Stimulated activated CD4-positive, alpha-beta T cell treated with anti-CD3 and anti-CD28 coated beads, Interleukin-4, amount 100 ng/mL, for 4 hours (primary cell): ENCODE measurements at places on chromosomes 7 and 10.

DNA sequence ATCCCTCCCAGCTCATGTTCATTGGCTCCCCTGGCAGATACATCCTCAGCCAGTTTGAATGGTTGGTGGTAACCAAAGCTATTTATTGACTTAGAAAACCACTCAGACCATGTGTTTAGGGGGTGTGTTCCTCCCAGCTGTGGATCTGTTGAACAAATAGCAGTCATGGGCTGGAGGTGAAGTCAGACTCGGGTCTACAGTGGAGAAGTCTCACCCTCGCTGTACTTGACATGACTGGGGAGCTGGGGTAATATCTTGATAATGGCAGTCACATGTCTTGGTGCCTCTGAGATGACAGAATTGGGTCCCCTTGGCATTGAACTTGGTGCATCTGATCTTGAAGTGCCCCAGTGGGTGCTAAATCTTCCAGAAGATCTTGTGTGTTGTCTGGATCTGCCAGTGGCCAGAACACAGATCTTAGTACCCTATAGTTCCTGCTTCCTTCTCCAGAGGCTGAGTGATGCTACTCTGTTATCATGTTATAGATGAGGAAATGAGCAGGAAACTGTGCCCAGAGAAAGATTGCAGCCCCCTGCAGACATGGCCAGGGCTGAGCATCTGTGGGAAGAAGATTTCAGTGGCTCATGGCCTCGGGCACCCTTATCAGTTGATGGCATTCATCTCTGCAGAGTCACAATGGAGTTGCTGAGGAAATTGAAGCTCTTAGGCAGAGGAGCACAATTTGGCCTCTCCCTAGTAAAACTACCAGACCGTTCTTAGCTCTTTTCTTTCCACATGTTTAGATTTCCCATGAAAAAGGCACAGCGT, 50.4 kb downstream of the ADRA2A start:
- no peak for DNase-seq

DNA sequence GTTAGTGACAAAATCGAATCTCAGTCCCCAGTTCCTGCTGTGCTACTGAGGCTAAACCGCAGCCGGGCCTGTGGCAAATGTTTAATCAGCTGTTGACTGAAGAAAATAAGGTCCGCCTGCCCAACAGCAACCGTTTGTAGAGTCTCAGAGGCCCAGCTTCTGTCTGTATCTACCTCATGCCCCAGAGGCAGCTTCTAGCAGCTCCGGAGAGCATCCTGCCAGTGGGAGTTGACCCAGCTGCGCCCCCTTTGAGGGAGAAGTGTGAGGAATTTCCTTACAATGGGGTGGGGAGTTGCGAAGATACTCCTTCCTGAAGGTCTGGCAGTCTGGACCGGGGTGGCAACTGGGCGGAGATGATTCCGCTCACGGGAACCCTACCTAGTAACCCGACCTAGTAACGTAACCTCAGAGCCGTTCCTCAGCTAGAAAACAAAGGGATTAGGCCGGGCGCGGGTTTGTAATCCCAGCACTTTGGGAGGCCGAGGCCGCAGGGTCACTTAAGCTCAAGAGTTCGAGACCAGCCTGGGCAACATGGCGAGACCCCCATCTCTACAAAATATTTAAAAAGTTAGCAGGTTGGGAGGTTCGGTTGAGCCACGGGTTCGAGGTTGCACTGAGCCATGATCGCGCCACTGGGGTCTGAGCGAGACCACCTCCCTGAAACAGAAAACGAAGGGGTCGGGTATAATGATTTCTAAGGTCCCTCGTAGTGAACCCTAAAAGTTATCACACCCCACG, 846 bp upstream of the ZNF775 start:
- peak; percentile 34 for DNase-seq

DNA sequence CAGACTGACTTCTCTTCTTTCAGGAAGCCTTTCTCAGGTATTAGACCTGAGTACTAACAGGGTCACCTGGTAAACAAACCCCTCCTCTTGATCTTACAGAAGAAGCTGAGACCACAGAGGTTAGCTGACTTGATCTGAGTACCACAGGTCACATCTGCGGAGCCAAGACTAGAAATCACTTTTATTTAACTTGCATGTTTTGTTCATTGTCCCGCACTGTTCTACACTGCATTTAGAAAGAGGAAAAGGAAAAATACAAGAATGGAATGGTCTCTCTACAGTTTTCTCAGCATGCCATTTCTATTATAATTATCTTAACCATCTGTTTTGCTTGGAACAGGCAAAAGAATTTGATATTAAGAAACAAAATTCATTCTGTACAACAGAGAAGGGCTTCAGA, 245.6 kb upstream of the ETV1 start:
- no peak for DNase-seq

DNA sequence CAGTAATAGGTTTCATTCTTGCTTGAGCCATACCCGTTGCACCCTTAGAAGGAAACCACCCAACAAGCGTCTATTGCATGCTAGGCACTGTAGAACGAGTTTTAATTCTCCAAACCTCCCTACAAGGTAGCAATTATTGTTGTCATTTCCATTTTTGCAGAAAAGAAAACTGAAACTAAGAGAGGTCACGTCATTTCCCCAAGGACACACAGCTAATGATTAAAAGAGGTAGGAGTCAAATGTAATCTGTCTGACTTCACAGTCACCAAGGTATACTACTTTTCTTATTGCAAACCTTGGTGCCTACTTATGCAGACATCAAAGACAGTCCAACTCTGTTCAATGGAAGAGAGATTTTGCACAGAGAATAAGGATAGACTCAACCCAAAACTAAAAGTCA, 49.1 kb upstream of the C1QL3 start:
- DNase-seq = no peak

DNA sequence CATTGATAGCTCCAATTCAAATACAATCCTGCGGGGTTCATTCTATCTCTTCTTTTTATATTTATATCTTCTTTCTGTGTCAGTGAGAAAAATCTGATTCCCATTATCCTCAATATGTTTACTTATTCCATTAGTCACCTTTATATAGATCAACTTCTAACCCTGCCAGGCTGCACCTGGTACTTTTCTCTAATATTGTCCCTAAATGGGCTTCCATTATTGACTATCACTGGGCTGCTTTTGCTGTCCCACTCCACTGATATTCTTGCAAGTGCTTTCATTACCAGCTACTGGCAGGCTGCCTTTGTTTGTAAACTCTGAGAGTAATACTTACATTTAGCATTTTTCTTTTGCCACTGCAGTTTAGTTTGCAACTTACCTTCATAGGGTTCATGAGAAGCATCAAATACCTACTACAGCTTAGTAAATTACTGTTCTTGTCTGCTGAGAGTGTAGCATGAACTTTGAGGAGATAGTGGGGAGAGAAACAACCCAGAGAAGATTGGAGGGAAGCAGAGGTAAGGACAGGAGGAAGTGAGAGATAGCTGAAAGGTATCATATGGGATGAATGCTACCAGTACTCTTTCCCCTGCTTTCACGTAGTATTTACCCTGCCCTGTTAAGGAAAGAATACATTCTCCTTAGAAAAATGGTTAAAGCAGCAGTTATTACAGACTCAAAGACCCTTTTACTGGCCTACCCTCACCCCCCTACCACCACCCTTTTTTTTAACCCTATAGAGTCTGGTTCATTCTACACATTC, 119.1 kb downstream of the PHTF2 start:
- DNase-seq = no peak

DNA sequence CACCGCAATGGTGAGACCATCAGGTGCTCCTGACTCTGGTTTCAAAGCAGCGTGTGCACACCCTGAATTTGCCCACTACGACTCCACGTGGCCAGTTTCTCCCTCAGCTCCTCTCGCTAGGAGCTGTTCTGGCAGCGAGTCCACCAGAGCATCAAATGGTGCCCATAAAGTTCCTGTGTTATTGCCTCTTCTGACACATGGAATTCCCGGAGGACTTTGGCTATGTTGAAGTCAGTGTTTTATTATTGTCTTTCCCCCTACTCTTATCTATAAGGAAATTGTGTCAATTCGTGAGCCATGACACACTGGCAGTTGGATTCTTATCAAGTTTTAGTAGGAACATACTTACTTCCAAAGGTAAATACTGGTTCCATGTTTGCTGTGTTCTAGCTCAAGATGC, 53.9 kb upstream of the NPVF start:
- DNase-seq = no peak

DNA sequence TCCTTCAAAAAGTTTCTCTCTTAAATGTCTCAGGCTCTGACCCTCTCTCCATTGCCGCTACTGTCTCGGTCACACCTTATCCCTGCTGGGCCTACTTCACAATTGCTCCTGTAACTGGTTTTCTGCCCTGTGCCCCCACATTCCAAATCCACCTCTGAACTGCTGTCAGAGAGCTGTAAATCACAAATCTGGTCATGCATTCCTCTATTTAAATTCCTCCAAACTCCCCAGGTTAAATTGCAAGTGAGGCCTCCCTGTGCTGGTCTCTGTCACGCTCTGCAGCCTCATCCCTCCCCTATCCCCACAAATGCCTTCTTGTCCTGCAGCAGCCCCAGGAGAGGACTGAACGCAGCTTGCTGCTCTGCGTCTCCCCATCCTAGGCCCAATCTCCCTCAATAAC, 40.4 kb upstream of the CDCA7L start:
- no peak for DNase-seq

- no peak for DNase-seq
Observed at GRCh38 chr7:139655305-139655704, 122.5 kb downstream of the HIPK2 start.

GRCh38 chr7:30329716-30330115, 45.3 kb downstream of the ZNRF2 start:
- DNase-seq = no peak

DNA sequence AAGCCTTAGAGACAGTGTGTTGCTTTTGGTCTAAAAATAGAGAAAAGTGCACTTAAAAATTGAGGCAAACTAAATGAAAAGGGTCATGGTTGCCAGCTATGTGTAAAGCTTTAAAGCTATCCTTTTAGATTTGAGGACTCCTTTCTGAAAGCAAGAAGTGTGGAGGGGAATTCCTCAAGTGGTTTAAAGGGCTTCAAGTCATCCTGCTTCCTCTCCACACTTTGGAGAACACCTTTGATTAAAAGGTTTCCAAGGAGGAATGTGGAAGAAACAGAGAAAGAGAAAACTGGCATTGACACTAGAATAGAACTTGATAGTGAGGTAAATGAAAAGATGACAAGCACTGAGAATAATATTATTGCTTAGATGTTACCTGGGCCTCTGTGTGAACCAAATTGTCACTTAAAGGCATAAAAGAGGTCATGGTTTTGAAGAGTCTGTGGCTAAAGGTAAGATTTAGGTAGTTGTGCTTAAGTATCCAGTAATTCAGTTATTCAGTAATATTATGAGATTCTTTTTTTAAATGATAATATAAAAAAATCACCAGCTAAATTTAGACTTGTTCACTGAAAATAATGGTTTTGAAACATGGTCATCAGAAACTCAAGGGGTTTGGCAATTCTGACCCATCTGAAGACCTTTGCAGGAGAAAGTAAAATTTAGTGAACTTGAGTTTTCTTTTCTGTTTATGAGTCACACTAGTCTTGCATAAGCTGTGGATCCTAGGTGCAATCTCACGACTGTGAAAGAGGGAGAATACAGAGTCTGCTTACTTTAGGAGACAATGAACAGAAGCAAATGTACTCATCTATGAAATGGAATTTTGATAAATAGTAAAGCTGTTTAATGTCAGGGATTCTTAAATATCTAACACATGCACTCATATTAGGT, 466.0 kb downstream of the KIF20B start:
- no peak for DNase-seq

DNA sequence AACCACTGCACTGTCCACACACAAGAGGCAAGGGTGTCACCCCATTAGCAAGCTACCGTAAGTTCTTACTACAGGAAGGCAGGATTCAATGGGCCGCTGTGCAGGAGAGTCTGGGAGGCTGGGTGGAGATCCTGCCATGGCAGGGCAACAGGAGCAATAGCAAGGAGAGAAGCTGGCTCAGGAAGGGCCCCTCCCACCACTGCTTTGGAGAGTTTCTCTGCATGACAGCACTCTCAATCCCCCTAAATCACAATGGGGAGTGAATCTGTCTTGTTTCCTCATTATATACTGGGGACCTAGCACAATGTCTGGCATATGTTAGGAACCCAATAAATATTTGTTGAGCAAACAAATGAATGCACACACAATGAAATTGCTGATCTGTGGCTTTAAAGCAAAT, 83.2 kb upstream of the SFMBT2 start:
- no peak for DNase-seq

- DNase-seq = no peak
Observed at GRCh38 chr7:95045236-95045923, 138.0 kb downstream of the PPP1R9A start.

GRCh38 chr10:84123362-84123761, 15.9 kb upstream of the GHITM start:
- DNase-seq = no peak

- peak; percentile 14 for DNase-seq
Observed at GRCh38 chr7:106285855-106286492, 1.2 kb upstream of the NAMPT start.

DNA sequence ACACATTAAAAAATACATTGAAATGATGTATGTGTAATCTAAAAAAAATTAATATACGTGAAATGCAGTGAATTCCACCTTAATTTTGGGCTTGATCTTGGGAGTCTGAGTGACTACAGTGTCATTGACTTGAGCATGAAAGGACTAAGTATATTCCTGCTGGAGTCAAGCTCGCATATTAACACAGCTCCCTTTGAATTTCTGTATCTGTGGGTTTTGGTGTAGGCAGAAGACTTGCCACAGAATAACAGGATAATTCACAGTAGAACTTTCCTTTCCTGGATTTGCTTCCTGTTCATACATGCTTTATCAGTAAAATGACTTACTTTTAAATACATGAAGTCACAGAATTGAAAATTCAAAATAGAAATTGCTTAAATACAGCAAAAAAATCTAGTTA, 55.3 kb downstream of the PPP1R9A start:
- DNase-seq = no peak

DNA sequence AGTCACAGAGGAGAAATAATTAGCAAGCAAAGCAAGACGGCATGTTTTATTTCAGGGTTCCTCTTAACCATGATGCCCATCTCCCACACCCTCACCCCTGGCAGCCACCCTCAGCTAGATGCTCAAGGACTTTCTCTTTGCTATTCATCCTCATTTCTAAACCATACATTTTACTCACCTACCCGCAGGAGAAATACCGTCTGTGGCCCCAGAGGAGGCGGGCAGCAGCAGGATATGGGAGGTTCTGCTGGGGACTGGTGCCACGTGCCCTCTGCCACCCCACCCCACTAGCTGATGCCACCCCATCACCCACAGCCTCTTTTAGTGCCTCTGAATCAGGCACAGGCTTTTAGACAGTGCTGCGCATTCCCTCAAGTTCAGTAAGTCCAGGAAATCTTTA, 168.7 kb upstream of the ITGB1 start:
- no peak for DNase-seq
